Activated CD8-positive, alpha-beta memory T cell treated with anti-CD3 and anti-CD28 coated beads for 1 hour (primary cell): ENCODE measurements at places on chromosomes 13 and 19.

GRCh38 chr13:99086267-99087097, 108.6 kb upstream of the DOCK9 start:
- peak; percentile 59 for DNase-seq

GRCh38 chr19:4609878-4610511, 29.3 kb upstream of the TNFAIP8L1 start:
- no peak for DNase-seq

DNA sequence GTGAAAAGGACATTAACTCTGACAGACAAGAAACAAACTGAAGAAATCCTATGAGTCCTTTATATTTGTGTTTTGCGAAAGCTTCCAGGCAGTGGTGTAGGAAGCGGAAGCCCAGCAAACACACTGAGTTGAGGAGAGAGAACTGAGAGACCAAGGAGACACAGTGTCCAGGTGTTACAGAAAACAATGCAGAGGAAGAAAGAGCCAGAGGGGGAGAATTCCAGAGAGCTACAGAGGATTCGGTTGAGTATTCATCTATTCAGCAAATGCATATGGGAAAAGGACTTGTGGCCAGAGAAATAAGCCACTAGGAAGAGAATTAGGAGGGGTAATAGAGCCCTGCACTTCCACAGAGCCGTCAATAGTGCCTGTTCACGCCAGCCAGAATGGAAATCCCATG, 183.5 kb downstream of the LIG4 start:
- DNase-seq = no peak

DNA sequence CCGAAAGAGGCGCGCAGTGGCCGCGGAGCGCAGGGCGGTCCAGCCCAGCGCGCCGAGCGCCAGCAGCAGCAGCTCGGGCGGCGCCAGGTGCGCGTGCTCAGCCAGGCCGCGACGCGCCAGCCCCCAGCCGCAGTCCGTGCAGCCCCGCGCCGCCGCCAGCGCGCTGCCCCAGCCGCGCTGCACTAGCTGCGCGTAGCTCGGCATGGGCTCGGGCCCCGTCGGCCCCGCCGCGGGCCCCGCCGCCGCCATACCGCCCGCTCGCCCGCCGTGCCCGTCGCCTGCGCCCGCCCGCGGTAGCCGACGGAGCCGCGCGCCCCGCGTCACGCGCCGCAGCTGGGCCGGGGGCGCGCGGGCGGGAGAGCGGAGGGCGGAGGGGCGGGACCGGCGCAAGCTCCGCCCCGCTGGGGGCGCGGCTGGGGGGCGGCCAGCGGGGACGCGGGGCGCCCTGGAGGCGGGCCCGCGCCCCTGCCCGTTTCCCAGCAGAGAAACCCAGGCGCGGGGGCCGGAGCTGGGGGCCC, at the start of gene CERS1:
CERS1 (minus strand) TSS at position 335 of the 518 bp plus-strand sequence; CDS start at position 249, 86 bp downstream.
- no peak for DNase-seq

DNA sequence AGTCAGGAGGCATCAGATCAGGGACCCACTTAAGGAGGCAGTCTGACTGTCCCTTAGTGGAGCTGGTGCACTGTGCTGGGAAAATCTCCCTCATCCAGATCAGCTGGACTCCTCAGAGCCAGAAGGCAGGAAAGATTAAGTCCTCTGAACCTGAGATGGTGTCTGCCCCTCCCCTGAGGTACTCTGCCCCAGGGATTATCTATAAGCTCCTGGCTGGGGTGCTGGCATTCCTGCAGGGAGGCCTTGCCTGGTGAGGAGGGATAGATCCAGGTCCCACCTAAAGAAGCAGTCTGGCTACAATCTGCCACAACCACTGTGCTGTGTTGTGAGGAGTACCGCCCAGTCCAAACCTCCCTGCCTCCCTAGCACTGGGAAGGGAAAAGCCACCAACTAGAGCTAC, 81.2 kb downstream of the NHLRC3 start:
- DNase-seq = no peak

GRCh38 chr13:98371516-98372023, 194.5 kb upstream of the RNF113B start:
- no peak for DNase-seq

- no peak for DNase-seq
Observed at GRCh38 chr13:48000559-48001113, 437 bp downstream of the SUCLA2 start.

DNA sequence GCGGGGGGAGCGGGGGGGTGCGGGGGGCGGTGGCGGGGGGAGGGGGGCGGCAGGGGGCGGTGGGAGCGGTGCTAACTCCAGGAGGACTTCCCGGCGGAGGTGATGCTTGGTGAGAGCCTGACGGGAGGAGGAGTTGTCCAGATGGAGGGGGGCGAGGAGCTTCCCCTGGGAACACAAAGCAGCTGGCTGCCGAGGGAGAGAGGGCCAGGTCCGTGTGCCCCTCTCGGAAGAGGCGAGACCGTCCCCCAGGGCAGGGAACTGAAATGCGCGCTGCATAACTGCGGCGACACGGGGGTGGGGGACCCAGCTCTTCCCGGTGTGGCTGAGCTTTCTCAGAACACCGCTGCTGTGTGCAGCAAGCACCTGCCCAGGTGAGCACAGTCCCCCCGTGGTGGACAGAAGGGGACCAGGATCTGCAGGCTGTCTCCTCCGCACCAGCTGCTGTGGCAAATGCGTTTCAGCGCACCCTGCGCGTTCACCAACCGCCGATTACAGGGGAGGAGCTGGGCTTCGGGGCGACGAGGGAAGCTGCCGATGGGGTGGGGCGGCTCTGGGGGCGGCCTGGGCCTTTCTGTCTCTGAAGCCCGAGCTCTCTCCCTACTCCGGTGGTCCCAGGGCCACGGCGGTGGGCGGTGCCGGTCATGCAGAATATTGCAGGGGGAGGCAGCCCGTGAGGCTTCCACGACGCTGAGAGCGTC, 54.7 kb upstream of the F7 start:
- no peak for DNase-seq

GRCh38 chr19:7947939-7948338, 4.5 kb upstream of the TIMM44 start:
- DNase-seq = no peak

- DNase-seq = no peak
Observed at GRCh38 chr19:16386619-16387240, 62.1 kb downstream of the KLF2 start.

DNA sequence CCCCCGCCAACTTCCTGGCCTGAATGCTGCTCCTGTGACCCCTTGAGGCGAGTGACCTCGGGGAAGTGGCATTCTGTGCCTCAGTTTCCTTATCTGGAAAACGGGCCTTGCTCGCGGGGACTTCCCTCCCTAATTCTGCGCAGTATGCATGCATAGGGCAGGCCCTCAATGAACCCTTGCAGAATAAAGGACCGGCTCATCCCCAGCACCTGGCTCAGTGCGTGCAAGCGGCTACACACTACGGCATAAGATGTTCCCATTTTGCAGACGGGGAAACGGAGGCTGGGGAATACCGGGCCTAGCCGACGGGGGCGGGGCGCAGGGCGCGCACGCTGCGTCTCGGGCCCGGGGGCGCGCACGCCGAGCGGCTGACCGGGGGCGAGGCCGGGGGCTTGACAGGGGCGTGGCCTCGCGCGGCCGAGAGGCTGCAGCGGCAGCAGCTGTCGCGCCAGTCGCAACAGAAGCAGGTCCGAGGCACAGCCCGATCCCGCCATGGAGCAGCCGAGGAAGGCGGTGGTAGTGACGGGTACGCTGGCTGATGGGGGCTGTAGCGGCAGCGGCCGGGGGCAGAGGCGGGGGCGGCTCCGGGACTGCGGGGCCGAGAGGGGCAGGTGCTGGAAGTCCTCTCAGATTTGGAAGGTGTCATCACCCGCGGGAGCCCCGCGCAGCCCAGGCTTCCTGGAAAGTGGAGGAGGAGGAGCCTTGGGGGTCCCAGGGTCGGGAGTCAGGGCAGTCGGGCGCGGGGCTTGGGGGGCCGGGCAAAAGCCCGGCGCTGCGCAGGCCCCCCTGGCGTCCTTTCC, at the start of gene PGPEP1:
PGPEP1 (plus strand) TSS at position 409 of the 800 bp plus-strand sequence; CDS start at position 493, 84 bp downstream.
- no peak for DNase-seq

- DNase-seq = no peak
Observed at GRCh38 chr13:60273971-60274527, 110.3 kb upstream of the DIAPH3 start.

DNA sequence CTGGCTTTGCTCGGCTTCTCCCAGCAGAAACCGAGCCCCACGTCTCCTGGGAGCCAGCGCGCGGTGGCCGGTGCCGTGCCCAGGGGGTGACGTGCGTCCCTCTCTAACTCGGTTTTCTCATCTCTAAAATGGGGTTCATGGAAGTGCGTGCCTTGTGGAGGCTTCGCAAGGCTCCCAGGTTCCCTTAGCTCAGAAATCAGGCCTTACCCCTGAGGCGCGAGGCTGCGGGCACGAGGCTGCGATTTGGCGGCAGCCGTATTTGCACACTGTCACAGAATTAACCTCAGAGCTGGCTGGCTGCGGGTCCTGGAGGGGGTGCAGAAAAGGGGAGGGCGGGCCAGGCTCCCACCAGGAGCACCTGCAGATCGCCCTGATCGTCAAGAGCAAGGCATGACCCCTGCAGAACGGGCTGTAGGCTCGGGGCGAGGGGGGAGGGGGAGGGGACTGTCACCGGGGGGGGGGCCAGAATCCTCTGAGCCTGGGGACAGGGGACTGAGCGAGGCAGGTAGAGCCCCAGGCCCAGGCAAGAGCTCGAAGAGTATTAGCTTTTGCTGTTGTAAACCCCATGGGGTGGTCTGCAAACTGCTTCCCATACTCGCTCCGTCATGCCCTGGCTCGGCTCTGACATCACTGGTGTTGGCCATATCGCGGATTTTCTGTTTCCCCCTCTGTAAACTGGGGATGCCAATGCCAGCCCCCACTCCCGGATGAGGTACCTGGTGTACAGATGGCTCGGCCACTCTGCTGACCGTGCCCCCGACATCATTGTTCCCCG, 62.2 kb downstream of the CCNE1 start:
- DNase-seq = no peak

- DNase-seq = no peak
Observed at GRCh38 chr19:709965-710571, 1.3 kb downstream of the PALM start.

DNA sequence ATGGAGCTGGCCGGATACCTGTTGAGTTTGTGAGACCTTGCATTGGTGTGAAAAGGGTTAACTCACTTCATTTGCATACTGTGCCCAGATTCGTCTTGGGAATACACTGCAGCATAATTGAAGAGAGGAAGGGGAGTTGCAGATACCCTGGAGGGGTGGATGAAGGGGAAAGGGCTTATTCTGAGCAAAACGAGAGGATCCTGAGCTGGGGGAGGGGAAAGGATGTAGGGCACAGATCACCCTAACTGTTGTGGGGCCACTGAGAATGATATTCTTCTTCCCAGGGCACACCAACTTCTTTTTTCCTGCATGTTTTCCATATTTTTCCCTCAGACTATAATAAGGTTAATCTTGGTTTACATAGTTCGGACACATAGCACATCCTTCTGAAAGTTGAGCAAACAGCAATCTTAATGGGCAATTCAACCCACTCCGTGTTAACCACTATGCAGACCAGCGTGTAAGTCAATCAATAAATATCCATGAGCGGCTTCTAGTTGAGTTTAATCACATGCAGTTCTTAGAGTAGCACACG, 11.7 kb upstream of the PTPRS start:
- DNase-seq = no peak

GRCh38 chr19:13099073-13099999, 3.3 kb downstream of the LYL1 start:
- peak; percentile 64 for DNase-seq

DNA sequence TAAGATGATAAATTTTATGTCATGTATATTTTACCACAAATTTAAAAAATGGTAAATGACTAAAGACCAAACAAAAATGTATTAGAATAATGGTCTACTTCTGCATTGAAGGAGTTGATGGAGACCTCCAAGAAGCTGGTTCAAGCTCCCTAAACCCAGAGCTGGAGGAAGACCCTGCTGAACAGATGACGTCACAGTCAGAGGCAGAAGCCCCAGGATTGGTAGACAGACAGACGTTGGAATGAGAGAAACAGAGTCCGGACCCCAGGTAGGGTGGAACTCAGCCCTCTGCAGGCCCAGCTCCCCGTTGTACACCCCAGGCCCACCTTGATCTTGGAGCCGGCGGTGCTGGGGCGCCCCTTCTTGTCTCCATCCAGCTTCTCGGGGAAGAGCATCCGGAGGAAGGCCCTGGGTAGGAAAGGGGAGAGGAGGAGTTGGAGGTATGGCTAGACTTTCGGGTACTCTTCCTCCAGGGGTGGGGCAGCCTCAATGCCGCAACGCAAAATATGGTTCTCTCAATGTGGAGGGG, 25.7 kb upstream of the ZNF414 start:
- no peak for DNase-seq

DNA sequence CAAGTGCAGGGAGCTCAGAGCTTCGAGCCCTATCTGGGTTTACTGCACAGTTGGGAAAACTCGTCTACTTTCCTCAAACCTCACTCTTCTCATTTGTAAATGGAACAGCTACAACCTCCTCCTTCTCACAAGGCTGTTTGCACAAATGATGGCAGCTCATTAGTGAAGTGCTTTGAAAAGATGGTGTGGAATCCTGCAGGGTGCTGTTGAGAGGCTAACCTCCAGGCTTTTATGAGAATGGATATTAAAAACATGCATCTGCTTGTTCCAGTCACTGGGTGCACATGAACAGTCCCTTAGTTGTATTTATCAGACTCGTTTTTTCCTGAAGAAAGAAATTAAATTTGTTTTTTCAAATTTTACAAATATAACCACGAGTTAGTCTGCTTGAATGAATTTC, 36.6 kb downstream of the PCDH8 start:
- DNase-seq = no peak

DNA sequence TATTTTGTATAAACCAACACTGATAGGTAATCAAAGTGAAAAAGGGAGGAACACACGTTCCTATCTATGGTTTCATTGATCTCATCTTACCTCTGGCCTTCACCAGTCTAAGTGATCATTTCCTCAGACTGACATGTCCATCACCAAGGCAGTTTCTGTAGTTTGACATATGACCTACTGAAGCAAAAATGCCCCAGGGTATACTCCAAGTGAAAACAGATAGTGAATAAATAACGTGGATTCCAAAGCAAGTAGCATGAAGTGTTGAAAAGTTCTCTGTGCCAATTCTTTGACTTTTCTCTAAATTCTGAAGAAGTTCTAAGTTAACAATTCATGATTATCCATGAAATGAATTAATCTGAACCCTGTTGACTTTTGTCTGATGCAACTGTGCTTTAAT, 334.2 kb upstream of the SGCG start:
- DNase-seq = no peak

DNA sequence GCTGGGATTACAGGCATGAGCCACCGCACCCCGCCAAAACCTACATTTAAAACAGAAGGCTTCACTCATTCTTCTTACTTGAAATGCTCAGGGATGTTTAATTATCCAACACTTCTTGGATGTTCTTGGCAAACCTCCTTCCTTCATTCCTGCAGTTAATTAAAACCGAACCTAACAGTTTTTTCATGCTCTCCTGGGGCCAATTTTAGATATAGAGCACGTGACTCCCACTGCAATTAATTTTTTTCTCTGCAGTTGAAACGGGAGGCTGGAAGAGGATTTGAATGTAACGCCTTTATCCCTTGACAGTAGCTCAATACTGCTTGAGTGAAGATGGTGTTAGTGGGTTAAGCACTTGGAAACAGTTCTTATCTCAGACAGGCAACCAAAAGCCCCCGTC, 4.6 kb upstream of the ACTL9 start:
- no peak for DNase-seq

- DNase-seq = no peak
Observed at GRCh38 chr19:10854350-10855089, 6.3 kb downstream of the C19orf38 start.

GRCh38 chr13:113337556-113337955, 26.4 kb downstream of the GRTP1 start:
- DNase-seq = no peak

- DNase-seq = no peak
Observed at GRCh38 chr19:16213076-16213475, 15.4 kb downstream of the AP1M1 start.
